Gastroesophageal sphincter (tissue), 4 donors: ENCODE measurements at places on chromosomes 2 and 18. TPM values are rescaled to one million over a fixed set of nuclear protein-coding genes. Genes with fewer than 3 reads are reported as not detected.

DNA sequence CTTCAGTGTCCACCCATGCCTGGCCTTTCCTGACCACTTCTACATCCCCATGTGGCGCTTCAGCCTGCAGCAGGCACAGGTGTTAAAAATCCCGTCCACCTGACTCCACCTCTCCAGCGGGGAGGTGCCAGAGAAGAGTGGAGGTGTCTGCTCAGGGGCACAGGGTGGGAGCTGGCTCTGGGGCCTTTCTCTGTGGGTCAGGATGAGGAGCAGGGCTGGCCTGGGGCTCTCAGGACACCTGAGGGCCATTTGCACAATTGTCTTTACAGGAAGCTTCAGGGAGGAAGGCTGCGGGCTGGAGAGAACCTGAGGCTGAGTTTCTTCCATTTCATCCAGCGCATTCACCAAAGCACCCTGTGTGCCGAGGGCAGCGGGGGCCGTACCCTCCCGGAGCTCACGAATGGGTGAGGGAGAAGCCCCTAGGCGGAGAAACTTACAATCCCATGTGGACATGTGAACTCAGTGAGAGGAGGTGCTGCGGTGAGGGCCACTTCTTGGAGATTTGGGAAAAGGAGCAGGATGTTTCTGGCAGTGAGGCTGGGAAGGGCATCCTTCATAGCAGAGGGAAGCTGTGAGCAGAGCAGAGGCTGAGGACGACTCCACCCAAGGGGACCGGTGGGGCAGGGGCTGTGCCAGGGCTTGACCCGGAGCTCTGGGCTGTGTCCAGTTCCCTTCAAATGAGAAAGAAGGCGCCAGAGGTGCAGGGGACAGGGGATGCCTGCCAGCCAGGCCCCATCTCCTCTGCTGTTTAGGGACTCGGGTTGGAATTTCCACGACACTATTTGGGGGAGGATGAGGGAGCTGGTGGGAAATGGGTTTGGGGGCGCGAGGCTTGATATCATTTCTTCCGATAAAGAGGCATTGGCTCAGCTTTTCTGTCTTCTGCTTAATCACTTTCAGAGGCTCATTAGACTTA is 155.2 kb upstream of the MYCN start:
- ATAC-seq, result no peak

GRCh38 chr2:7427293-7428060 is 510.3 kb downstream of the RNF144A start:
- ATAC-seq, result no peak

- ATAC-seq, result no peak
These were observed 127.8 kb downstream of the OSR1 start for GRCh38 chr2:19230626-19231025.

- peak; percentile 45 for ATAC-seq
These were observed 926 bp downstream of the SERPINB8 start for GRCh38 chr18:63970809-63971205.

DNA sequence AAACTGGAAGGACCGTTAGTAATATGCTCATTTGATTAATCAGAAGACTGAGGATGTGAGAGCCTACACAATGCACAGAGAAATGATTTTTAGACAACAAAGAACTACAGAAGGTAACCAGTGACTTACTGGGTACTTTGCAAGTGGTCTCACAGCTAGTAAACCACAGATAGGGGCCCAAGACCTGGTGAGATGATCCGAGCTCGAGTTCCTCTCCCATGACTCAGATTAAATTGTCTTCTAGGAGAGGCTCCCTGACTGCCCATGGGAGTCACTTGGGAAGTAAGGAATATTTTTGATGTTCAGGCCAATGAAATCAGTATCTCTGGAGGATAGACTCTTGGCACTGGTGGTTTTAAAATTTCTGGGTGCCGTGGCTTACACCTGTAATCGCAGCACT is 220.2 kb downstream of the CLIP4 start:
- no peak for ATAC-seq

- no peak for ATAC-seq
These were observed 205.4 kb upstream of the CDH2 start for GRCh38 chr18:28382215-28382879.

DNA sequence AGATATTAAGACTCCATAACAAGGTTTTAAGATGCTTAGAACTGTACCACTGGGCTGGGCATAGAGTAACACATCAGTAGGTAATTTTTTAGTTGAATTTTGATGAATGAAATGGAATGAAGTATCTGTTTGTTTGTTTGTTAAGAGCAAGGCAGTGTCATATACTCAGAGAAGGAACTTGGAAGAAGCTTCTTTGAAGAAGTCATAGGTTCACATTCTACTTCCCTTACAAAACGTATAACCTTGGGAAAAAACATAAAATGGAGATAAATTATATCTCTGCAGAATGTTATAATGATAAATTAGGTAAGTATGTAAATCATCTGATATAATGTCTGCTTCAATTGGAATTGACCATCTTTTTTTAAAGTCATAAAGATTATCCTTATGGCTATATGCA is 122.1 kb upstream of the SLC39A10 start:
- ATAC-seq, result no peak

DNA sequence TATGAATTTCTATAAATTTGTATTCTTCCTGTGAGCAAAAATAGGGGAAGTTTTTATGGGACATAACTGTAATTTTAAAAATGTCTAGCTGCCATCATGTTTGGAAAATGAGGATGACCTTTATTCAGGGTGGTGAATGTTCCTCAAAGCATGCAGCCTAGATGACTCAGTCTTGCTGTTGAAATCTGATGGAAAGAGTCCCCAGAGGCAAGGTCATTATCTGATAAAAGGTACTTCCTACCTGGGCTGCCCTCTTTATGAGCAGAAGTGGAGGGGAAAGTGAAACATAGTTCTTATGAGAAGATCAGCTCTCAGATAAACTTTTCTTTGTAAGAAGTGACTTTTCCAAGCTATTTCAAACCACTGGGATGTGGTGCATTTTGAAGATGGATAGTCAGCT is 1144.7 kb upstream of the PIK3C3 start:
- ATAC-seq, result no peak

- no peak for ATAC-seq
These were observed 185.3 kb downstream of the PRKCE start for GRCh38 chr2:45836740-45837139.

DNA sequence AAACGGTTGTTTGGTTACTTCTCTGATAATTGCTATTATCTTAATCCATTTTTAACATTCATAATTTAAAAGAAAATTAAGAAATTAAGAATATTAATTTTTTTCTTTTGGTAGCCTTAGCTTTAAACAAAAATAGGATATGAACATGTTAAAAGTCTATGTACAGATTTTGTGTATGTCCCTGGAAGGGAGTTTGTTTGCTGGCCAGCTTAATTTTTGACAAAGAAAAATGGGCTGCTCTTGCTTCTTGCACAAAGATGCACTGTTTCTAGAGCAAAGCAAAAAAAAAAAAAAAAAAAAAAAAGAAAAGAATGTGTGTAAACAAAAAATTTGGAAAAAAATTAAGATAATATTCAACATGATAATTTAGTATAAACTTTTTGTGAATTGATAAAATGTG is 1.3 kb downstream of the RFTN2 start:
- ATAC-seq, result no peak

DNA sequence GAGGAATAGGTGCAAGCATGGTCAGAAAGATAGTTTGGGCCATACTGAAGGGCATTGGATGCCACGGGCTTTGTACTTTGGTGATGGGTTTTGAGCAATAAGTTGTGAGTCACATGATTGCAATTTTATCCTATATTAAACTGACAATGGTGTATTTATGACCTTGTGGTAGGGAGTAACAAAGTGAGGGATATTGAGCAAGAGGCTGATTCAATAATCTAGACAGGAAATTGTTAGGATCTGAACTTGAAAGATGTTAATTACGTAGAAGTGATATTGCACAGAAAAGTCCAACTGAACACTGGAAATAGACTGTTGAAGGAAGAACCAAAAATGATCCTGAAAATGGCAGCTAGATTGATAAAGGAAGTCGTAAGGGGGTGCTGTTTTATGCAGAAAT is 46.6 kb upstream of the TCF4 start:
- no peak for ATAC-seq

GRCh38 chr18:57976230-57976773 is 67.7 kb upstream of the NEDD4L start:
- ATAC-seq, result no peak

- ATAC-seq, result no peak
These were observed 69.9 kb downstream of the COA5 start for GRCh38 chr2:98538280-98539041.

GRCh38 chr2:227717687-227718567 is at the start of gene SLC19A3:
Gene SLC19A3, minus strand, starts transcription at chr2:227718028. Its CDS starts 15,710 bp downstream, at chr2:227702318.
- peak; percentile 95 for ATAC-seq

GRCh38 chr2:209191139-209191538 is 232.7 kb upstream of the MAP2 start:
- no peak for ATAC-seq

- ATAC-seq, result no peak
These were observed 114.8 kb downstream of the GAREM1 start for GRCh38 chr18:32355896-32356295.

- peak; percentile 31 for ATAC-seq
These were observed 39.3 kb downstream of the RAB10 start for GRCh38 chr2:26072925-26073768.

- ATAC-seq, result no peak
These were observed 76.4 kb upstream of the CD226 start for GRCh38 chr18:70024093-70024492.

GRCh38 chr2:42249887-42250286 is 80.7 kb downstream of the EML4 start:
- no peak for ATAC-seq

DNA sequence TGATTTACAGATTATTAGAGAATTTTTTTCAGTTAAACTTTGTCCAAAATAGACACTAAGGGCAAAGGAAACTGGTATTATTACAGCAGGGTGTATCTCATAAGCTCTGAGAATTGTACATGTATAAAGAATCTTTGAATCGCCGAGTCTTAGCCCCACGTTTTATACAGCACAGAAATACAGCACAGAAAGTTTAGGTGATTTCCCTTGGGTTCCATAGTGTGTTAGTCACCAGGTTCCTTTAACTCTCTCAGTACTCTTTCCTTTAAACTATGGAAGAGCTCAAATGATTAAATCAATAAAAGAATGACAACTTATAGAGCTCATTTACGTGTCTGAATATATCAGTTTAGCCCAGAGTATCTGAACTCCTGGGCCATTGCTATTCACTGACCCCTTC is 256.8 kb downstream of the NEDD4L start:
- ATAC-seq, result no peak

DNA sequence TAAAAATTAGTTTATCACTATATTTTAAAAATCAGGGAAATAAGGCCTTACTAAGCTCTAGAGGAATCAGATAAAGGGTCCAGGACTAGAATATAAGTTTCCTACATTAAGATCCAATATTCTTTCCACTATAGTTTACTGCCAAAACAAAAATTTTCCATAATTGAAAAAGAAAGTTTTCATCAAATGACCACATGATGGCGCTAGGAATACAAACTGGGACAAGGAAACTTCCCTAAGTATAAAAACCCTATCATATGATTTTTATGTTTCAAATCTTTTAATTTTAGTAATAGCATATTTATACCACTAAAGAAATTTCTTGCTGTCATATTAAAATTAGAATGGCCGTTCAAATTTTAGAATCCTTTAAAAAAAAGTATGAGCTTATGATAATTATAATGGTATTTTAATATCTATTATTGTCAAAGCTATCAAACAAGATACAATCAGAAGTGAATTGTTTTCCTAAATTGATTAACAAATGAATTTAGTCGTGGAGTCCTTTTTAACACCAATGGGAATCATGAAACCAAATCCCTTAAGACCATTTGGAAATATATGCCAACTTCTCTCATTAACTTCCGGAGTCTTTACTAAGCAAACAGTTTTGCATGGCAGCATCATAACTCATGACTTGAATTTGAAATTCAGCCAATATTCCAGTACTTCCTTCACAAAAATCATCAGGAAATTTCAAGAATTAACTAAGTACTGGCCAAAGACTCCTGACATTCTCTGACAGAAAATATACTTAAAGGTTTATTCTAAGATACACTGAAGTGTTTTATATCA is 70.3 kb downstream of the SCN1A start:
- no peak for ATAC-seq

GRCh38 chr2:236529606-236530005 is 40.0 kb upstream of the ACKR3 start:
- ATAC-seq, result no peak

GRCh38 chr2:25673300-25674076 is at the start of gene DTNB:
Gene DTNB, minus strand, starts transcription at chr2:25673577. Its CDS starts 20,917 bp downstream, at chr2:25652660.
- ATAC-seq, result peak; percentile 89

DNA sequence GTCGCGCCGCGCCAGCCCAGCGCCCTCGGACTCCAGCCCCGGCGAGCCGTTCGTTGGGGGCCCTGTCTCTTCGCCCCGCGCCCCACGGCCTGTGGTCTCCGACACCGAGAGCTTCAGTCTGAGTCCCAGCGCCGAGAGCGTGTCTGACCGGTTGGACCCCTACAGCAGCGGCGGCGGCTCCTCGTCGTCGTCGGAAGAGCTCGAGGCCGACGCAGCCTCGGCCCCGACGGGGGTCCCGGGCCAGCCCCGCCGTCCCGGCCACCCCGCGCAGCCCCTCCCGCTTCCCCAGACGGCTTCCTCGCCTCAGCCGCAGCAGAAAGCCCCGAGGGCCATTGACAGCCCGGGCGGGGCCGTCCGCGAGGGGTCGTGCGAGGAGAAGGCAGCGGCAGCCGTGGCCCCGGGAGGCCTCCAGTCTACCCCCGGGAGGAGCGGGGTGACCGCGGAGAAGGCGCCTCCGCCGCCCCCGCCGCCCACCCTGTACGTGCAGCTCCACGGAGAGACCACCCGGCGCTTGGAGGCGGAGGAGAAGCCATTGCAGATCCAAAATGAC is 1.4 kb downstream of the PHLPP1 start:
- ATAC-seq, result no peak

DNA sequence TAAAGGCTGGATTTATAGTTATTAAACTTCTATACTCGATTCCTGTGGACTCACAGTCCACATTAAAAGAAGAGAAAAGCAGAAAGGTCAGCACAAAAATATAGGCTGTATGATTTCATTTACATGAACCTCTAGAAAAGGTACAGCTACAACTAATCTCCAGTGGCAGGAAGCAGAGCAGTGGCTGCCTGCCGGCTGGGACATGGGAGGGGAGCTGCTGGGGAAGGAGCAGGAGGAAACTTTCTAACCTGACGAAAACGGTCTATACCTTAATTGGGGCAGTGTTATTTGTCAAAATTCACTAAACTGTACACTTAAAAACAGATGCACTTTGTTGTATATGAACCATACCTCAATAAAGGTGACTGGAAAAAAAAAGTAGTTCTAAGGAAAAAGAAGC is 26.7 kb downstream of the KCTD1 start:
- ATAC-seq, result no peak

Gene CFAP65
- not detected for total RNA-seq

Gene KLHL29
- total RNA-seq, result 28.9 TPM

Gene INHBB
- 4.2 TPM for total RNA-seq

Gene SIX3
- total RNA-seq, result not detected

Gene PRSS56
- total RNA-seq, result not detected

Gene OR6B2
- total RNA-seq, result not detected

Gene CASP10
- 2.6 TPM for total RNA-seq

Gene SERPINB12
- total RNA-seq, result not detected

Gene ALPP
- not detected for total RNA-seq

Gene FHOD3
- total RNA-seq, result 35.3 TPM

Gene CD28
- 2.0 TPM for total RNA-seq

Gene TNS1
- total RNA-seq, result 825 TPM

Gene UBE2F
- total RNA-seq, result 99.5 TPM
